ENCODE measurements at places on chromosomes 13 and 19.

- no peaks in the 10 kb centered on the region for H3K4me1 ChIP-seq
- no peaks in the 10 kb centered on the region for H3K36me3 ChIP-seq
- H3K27ac ChIP-seq: no peak overlapping the region
- DNase-seq: no peak
Measured at GRCh38 chr19:29323440-29324290, 110.7 kb upstream of the UQCRFS1 start.

DNA sequence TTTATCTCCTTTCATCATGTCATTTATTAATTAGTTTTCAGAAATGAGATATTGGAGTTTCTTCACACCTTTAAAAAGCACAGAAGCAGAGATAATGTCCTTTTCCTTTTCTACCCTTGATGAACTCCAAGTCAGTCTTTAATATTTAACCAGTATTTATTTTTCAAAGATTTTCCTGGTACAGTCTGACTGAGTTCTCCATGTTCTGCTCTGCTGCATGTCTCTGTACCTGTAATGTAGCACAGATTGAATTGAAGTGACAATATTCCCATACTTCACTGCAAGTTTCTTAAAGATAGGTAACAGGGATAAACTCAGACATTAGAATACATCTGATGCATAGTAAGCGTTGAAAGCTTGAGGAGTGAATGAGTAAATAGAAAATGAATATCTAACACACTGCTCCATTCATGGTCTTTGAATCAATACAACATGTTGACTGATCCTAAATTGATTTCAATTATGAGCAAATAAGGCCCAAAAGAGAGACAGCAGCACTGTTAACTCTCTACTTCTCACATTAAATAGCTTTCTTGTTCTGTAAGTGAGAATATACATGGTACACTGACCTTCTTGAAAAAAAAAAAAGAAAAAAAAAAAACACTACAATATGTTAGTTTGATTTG is 1323.6 kb upstream of the PRR20A start:
- no peak overlapping the region for H3K27ac ChIP-seq
- DNase-seq: no peak
- no peaks in the 10 kb centered on the region for H3K4me1 ChIP-seq
- H3K27me3 ChIP-seq: no peaks in the 10 kb centered on the region
- no peaks in the 10 kb centered on the region for H3K36me3 ChIP-seq
- H3K4me3 ChIP-seq: no peak overlapping the region

DNA sequence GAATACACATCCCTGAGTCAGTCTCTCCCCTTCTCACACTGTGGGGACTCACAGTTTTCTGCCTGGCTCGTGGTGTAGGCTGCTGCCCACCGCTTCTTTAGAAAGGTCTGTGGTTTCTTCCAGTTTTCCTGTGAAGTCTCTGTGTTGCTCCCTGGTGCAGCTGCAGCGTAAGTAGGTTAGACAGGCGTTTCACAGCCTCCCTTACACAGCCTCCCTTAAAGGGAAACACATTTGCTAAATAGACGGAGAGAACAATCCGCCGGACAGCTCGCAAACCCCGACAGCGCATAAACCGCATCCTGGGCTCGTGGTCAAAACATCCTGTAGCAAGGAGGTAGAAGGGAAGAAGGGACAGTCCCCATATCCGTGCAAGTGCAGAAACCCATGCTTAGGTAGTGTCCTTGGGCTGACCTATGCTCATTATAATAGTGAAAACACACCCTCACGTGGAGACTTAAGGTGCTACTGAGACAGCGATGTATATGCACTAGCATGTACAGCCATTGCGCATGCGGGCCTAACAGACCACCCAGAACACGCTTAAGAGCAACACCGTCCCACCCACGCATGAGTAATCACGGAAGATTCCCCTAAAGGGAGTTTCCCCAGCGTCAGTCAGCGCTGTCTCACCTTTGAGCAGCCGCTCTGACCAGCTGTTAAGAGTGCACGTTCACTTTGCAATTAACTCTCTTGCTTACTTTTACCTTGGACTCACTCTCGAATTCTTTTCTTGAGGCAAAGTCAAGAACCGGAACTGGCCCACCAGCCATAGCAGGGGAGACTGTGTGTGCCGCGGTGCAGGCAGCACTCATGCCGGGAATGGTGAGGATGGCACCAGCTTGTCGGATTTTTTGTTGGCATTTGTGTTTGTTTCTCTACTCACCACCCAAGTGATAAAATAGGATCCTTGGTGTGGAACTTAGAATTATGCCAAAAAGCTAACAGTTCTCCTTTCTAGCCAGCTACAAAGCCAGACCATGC is 16.6 kb downstream of the SIGLEC8 start:
- peak; percentile 73 for DNase-seq
- peaks cover 28% of the 10 kb centered on the region for H3K27me3 ChIP-seq
- no peaks in the 10 kb centered on the region for H3K36me3 ChIP-seq
- H3K4me3 ChIP-seq: peak overlapping the region; percentile 8

DNA sequence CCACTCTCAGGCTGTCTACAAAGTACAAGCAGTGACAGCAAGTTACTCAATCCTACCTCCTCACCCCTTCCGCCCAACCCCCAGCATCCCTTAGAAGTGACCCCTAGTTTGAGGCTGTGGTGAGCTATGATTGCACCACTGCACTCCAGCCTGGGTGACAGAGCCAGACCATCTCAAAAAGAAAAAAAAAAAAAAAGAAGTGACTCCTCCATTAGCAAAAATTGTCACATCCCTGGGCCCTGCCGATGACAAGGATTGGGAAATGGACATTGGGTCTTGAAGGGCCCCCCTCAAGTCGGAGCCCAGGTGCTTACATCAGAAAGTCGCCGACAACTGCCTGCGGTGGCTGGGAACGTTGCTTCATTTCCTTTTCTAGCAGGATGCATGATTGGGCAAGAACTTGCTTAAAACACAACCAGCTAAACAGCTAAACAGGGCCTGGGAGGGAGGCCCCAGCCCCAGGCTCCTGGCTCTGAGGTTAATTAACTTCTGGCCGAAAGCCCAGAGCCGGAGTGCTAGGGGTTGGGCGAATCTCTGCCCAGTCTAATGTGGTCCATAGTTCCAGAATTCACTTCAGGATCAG is 15.3 kb downstream of the RAB3D start:
- H3K36me3 ChIP-seq: no peaks in the 10 kb centered on the region
- H3K4me1 ChIP-seq: peaks cover 13% of the 10 kb centered on the region
- peak overlapping the region; percentile 78 for H3K27ac ChIP-seq
- no peak overlapping the region for H3K4me3 ChIP-seq
- H3K27me3 ChIP-seq: no peaks in the 10 kb centered on the region

GRCh38 chr19:44891016-44891882 is at the start of gene TOMM40:
TOMM40 (plus strand) TSS chr19:44891254; CDS start chr19:44891416, 162 bp downstream.
- H3K27ac ChIP-seq: peak within 1 kb of the TSS; percentile 94
- H3K27me3 ChIP-seq: no peaks in the 10 kb centered on the region
- peak within 1 kb of the TSS; percentile 90 for H3K4me3 ChIP-seq
- DNase-seq: peak; percentile 100
- peaks cover 16% of the 10 kb centered on the region for H3K4me1 ChIP-seq
